ENCODE measurements at places on chromosomes 5 and 9. TPM values are rescaled to one million over a fixed set of nuclear protein-coding genes. Genes with fewer than 3 reads are reported as not detected.

DNA sequence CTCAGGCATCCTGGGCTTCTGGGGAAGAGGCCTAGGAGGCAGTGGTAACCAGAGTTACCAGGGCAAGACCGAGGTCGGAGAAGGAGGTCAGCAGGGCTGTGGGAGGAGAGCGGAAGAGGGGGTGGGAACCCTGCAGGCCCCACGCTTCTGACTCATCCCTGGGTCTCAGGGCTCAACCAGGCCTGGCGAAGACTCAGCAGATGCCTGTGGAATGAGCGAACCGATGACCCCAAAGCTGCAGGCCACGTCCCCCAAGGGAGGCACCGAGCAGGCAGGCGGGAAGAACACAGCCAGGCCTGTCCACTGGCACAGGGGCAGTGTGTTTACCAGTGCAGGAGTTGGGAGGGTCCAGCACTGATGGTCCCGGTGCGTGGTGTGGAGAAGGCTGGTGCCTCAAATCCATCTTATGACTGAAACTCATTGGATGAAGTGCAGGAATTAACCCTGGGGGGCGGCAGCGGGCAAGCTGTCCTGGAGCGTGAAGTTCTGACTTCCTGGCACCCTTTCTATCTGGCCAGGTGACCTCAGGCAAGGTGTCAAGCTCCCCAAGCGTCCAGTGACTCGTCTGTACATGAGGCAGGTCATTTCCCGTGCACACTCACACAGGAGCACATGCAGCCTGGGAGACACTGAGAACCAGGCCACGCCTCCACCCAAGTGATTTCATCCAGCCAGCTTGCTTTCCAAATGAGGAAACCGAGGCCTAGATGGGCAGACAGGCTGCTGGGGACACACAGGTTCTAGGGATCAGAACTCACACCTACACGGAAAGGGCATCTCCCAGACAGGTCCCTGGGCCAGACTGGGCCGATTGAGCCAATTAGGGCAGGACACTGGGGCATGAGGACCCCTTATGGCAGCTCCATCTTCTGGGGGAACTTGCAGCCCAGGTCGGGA, 69.1 kb downstream of the ADAMTS2 start:
- no peak for DNase-seq

DNA sequence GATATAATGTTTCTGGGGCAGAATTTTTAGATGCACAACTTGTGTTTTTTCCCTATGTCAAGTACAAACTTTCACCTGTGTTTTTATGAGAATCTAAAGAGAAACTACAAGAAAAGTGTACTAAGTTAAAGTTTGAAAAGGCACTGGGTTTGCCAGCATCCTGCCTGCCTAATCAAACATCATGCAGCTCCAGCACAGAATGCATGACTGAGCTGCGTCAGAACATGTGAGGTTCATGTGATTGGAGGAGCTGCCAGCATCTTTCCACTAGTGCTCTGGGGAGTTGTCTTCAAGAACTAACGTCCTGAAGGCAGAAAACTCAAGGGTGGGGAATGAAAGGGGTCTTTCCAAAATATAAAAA, 46.1 kb upstream of the RIC1 start:
- no peak for DNase-seq

- no peak for DNase-seq
These were observed 217.5 kb upstream of the S1PR3 start for GRCh38 chr9:88773627-88774244.

GRCh38 chr5:56270058-56270457, 36.9 kb upstream of the ANKRD55 start:
- DNase-seq: no peak

GRCh38 chr9:133597316-133597957, 11.8 kb downstream of the FAM163B start:
- DNase-seq: no peak

DNA sequence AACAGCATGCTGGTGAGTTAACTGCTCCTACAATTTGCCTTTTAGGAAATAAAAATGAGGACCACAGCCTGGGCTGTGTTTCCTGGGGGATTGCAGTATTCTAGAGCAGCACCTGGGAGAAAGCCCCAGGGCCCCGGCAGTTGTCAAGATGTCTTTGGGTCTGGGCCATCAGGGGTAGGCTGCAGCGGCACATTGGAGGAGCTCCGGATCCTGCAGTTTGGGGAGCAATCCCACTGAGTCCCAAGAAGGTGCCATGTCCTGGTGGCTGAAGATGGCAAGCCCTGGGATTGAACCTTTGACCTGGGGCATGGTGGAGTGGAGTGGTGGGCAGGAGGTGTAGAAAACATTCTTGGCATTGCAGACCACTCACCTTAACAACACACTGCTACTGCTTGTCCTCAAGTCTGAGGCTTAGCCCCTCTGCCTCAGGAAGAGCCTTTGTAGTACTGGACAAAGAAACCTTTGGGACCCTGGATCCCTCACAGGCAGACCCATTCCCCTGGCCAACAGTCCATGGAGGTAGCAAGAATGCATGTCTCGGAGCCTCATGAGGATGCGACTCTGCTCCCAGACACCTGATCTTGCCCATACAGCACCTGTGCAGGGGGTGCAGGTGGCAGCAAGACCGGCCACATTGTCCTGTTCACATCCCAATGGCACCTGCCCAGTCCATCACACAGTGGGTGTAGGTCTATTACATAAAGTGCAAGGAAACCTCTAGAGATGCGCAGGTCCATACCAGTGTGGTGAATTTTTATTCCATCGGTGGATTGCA, 159.1 kb upstream of the IRX2 start:
- no peak for DNase-seq

- DNase-seq: no peak
These were observed 124.6 kb downstream of the TARS1 start for GRCh38 chr5:33565324-33565723.

- DNase-seq: peak; percentile 46
These were observed 1.7 kb upstream of the EFNA5 start for GRCh38 chr5:107672211-107673038.

ZFP37 gene
- 0.55 TPM for total RNA-seq

All from left lobe of liver (tissue), 2 donors.